ENCODE measurements at places on chromosomes 13 and 19.

DNA sequence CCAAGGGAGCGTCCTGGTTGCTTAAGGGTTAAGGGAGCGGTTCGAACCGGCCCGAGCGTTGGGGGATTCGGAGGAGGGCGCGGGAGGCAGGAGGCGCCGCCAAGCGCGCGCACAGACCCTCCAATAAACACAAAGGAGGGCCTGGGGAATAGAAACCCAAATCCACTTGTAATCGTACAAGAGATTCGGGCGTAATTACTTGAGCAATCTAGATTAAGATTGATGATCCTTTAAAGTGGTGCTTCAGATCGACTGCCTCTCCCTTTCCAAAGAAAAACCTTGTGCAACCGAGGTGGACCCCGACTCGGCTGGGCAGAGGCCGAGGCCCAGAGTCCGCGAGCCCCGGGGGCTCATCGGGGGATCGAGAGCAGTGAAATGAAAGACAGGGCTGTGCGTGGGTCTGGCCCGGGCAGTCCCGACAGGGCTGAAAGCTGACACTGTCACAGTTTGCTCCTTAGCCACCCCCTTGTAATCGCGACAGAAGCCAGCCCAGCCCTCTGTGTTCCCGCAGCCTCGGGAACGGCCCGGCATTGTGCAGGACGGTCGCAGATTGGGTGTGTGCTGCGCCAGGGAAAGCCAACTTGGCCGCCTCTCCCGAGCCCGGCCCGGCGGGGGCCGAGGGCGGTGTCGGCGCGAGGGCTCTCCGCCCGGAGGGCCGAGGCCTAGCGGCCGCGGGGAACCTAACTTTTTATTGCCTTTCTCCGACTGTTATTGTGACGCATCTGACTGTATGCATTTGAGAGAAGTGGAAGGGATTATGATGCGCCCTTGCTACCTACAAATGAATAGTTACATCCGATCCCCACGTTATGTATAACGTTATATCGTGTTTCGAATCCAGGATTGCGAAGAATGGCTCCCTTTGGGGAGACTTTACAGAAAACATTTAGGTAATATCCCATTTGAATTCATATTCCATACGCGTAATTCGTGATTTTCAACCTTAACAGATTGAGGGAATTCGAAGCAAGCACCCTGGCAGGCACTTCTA is 5.5 kb downstream of the MAB21L1 start:
- DNase-seq = no peak

- no peak for DNase-seq
These were observed 31.1 kb downstream of the ZNF146 start for GRCh38 chr19:36246006-36246481.

DNA sequence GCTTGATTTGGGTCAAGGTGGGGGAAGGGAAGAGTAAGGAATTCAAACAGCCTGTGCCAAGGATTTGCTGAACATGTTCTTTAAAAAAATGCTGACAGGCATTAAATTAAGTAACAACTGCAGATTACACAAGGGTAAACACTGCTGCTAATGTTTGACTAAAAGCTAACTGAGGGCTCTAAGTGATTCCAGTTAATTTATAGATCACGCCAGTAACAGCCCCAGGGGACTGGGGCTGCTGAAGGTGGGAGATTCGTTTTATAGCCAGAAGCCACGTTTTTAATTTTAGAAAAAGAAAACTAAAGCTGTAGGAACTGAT is 321.7 kb downstream of the DLEU7 start:
- DNase-seq = no peak

- no peak for DNase-seq
These were observed 4.0 kb downstream of the ZNF586 start for GRCh38 chr19:57773488-57773887.

GRCh38 chr19:44592451-44592890 is 20.9 kb upstream of the IGSF23 start:
- no peak for DNase-seq

DNA sequence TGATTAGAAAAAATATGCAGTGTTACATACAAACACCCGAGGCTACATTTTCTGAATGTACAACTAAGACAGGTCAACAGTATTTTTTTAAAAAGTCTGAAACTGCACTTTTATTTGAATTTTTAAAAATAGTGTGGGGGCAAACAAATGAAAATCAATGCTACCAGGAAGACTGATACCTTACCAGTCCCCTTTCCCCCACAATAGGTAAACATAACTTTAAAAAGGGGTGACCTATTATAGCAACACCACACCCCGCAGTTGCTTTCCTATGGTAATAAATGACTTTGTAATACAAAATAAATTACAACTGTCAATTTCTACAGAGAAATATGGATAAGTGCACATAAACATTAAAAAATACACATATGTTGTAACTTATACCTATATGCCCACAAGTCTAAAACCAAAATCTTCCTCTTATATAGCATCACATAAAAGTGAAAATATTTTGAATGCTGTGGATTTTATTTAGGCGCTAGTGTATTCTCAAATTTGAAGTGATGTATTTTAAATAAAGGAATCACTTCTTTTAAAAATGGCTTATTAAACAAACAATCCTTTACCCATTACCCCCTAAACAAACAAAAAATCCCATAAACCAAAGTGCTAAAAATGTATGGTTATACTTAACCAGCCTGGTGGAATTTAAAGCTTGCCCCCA is 63.1 kb downstream of the KCNRG start:
- DNase-seq = no peak

GRCh38 chr19:49363268-49364082 is at the start of gene DKKL1:
Gene DKKL1 (plus strand): TSS chr19:49363877. CDS start chr19:49363999, 122 bp downstream.
- DNase-seq = peak; percentile 94

DNA sequence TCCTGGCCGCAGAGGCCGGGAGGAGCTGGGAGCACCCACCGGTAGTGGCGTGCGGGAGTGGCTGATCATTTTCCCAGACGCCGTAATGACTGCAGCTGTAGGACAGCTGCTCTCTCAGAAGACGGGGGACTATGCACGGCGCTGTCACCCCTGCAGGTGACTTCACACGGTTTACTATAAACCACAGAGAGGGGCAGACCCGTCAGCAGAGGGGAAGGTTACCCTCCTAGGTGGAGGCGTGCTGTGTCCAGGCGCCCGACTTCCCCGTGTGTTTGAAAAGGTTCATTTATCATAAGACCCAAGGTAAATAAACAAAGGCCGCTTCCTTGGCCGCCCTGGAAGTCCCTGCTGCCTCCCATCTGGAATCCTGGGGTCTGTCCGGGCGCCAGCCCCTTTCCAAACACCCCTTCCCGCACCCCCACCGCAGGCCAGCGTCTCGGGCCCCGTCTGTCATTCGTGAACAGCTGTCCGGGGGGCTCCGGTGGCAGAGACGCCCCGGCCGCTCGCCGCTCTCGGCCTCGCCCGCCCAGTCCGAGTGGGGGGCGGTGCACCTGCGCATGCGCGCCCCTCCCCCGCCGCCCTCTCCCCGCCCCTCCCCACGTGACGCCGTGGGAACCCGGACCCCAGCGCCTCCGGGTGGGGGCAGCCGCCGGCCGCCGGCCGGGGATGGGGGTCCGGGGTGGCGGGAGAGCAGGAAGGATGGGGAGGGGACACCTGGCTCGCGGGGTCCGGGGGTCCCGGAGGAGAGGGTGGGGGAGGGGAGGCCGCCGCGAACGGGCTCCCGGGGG is 915 bp downstream of the SHC2 start:
- peak; percentile 66 for DNase-seq

- DNase-seq = no peak
These were observed 22.2 kb downstream of the VSTM2B start for GRCh38 chr19:29547981-29548380.

- DNase-seq = no peak
These were observed 178.8 kb downstream of the KATNAL1 start for GRCh38 chr13:30128591-30128990.

DNA sequence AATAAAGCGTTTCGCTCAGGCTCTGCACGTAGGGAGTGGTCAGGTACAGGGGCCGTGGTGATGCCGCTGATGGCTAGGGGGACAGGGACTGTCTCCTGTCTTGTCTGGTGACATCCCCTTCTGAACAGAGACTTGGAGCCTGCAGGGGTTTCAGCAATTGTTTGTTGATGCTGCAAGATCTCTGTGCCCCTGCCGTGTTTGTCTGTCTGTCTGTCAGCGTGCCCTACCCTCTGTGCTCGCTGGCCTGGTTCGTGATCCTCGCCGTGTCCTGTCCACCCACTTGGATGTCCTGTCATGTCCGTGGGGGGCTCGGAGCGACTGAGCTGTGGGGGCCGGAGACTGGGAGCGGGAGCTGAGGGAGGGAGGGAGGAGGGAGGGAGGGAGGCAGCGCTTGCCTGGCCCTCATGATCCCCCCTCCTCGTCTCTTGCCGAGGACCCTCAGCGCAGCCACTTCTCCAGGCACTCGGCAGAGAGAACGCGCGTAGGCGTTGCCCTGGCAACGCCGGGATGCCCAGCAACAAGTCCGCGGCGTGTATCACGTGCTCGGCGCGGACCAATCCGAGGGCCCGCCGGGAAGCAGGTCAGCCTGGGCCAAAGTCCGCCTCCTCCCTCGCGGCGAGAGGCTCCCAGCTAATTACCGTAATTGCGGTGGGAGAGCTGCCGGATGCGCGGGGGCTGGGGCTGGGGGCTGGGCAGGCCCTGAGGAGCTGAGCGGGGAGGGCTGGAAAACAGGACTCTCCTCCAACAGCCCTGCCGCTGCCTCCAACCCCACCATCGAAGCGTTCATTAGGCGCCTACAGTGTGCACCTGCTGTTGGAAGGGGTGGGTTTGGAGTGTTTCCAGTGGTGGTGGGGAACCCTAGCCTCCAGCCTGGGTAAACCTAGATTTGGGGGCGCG is 31.9 kb upstream of the FEM1A start:
- DNase-seq = peak; percentile 90

GRCh38 chr13:43376596-43376995 is 353.2 kb downstream of the DNAJC15 start:
- DNase-seq = no peak

DNA sequence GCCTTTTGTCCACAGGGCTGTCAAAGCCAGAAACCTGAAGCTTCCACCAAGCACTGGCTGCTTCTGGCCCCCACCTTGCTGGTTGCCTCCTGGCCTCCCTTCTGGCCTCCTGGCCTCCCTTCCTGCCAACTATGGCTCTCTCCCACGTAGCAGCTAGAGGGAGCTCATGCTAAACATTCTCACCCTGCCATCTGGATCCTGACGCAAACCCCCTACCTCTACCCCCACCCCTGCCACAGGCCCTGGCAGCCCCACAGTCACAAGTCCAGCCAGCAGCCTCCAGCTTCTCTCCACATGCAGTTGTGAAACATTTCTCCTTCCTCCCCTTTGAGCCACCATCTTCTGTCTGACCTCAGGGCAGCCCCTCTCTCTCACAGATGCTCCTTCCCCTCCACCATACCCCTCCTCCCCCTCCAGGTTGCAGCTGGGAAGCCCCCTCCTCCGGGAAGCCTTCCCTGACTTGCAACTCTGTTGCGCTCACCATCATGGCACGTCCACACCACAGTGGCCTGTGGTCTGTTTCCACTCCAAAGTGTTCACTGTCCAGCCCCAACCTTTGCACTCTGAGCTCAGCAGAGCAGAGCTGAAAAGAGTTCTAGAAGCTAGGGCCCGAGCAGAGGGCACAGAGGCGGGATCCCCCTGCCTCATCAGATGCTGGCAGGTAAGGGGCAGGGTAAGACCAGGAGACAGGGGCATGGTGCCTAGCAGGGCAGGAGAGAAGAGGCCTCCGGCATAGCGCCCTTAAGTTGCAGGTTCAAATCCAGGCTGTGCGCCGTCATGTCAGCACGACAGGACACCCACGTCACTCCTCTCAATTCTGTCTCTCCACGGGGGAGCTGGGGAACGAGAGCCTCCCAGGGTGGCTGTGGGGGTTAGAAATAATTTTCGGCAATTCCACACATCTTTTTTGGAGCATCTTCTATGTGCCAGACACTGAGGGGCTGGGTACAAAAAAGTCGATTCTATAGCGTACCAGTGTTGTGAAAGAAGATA is 7.3 kb downstream of the ADGRL1 start:
- no peak for DNase-seq

DNA sequence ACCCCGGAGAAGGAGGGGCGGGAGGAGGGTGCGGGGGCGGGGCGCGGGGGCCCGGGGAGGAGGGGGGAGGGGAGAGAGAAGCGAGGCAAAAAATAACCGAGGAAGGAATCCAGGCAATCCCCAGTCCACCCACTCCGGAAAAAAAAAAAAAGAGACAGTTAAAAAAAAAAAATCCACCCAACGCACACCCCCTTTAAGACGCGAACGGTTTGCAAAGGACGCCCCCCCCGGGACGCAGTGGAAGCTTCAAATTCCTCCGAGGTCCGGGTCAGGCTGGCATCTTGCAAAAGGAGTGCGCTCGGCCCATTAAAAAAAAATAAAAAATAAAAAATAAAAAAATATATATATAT is at the start of gene CACNA1A:
Gene CACNA1A, minus strand, starts transcription at position 9 of the 350 bp plus-strand sequence. CDS start 255 bp downstream, outside the sequence.
- no peak for DNase-seq

DNA sequence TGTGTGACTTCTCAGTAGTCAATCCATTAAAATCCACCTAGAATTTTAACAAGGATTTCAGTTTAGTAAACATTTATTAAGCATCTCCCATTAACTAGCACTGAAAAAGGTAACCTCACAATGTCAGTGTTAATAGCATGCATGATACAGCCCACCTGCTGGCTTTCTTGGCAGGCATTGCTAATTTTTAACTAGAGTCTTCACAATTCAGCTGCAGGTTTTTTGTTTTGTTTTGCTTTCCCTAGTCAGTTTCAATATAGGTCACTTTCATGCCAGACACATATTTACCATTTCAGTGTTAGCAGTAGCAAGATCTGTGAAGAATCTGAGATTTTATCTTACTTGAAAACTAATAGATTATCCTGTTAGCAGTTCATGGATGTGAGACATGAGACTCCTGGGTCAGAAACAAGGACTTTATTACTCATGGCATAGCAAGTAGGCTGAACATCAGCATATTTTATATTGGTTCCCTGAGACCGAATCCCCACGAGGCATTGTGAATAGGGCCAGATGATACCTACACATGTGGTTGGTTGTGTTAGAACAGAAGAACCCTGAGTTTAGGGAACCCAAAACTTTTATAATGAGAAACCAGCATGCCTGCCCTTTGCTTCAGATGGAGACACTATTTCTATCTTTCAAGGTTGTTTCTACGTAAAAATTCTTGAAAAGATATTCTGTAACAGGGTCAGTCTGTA is 198.0 kb upstream of the HTR2A start:
- DNase-seq = peak; percentile 3

Data from left renal cortex interstitium (tissue), 4 donors.